ENCODE measurements at places on chromosomes 12 and 14.

DNA sequence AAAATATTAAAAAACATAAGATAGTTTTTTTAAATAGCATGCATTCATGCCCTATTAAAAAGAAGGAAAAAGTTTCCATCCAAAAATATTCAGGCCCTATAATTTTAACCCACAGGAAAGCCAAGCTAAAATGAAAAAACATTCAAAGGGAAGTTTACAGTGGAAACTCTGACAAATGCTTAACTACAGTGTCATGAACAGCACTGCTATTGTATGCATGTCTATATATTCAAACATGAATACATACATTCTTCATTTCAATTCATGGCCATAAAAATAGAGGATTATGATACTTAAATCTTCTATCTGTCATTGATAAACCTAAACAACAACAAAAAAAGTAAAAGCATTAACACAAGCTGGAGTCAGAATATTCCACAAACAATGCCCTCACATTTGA is 67.4 kb downstream of the PPP2R5E start:
- no peak for DNase-seq

DNA sequence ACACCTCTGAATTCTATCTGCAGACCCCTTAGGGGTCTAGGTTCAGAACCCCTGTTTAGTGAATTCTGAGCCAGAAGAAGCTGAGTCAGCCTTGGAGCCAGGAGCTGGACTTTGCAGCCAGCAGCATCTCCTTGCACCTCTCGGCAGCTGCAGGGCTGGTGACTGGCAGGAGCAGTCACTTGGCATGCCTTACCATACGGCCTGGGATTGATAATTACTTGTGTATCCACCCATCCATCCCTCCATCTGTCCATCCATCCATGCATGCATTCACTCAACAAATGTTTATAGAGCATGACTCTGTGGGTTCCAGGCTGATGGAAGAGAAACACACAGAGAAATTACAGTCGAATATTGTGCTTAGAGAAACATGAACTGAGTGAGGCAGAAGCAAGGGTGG is 67.5 kb upstream of the PRIMA1 start:
- no peak for DNase-seq

DNA sequence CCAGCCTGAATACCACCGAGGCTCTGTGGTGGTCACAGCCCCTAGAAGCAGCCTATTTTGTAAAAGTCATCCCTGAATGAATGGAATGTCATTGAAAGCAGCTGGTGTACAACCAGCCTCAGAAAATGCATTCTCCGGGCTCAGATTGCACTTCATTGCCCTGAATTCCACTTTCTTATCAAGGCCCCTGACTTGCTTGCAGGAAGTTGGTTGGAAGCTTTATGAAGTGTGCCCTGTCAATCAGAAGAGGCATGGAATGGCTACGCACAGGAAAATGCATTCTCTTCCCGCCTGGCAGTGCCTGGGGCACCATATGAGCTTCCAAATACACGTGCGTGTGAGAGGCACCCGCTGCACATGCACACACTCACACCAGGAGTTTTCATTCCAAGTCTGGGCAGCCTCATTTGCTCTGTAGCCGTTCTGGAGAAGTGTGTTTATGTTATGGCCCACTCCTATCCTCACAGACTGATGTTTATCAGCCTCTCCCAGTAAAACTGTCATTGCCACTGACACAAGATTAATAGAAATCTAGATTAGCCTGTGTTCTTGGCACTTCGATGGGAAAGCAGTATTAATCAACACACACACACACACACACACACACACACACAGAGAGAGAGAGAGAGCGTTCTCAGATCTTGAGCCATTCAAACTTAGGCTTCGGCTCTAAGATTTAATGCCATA is 63.9 kb downstream of the NUAK1 start:
- no peak for DNase-seq

DNA sequence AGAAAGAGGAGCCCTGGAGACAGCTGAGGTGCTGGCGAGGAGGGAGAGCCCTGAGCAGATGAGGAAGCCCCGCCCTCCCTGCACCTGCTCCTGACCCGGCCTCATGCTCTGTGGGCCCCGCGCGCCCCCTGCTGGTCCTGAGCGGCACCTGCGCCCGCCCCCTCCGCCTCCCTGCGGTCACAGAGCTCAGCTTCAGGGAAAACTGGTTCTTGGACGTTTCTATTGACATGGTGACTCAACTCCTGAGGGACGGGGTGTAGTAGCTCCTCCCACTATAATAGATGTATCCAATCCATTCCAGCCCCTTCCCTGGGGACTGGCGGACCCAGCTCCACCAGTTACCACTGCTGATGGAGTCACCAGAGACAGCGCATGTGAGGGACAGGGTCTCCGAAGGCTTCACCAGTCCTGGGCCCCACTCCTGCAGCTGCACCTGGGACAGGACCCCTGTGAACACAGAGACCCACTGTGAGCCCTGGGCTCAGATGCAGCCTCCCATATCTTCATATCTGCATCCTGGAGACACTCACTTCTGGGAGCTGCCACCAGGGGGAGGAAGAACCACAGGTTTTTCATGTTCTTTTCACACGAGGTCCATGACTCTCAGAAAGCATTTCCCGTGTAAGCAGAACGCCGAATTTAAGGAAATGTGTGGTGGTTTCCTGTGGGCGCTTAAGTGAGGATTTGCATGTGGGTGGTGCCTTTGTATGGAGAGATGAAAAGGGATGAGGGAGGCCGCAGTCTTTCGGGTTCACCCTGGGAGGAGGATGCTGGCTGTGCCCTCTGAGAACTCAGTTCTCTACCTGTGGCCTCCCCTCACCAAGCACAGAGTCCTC is 1346.4 kb downstream of the TMEM121 start:
- no peak for DNase-seq

All from AG09319 (cell line).